ENCODE measurements at places on chromosomes 7 and 10.

DNA sequence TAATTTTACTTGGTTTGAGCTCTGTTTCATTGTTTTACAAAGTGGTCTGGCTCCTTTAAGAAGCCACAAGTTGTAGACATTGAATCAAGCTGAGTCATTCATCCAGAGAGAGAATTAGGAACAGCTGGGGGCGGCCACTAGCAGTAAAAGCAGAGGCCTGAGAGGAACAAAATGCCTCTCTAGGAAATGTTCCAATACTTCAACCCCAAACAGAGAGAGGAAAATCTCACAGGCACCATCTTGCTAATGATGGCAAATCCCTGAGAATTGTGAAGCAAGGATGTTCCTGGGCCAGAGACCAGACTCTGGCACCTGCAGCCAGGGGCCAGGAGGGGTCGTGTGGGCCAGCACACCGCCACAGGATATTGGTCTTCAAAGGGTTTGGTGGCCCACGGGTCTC is 26.5 kb upstream of the TRIL start:
- no peak for DNase-seq

DNA sequence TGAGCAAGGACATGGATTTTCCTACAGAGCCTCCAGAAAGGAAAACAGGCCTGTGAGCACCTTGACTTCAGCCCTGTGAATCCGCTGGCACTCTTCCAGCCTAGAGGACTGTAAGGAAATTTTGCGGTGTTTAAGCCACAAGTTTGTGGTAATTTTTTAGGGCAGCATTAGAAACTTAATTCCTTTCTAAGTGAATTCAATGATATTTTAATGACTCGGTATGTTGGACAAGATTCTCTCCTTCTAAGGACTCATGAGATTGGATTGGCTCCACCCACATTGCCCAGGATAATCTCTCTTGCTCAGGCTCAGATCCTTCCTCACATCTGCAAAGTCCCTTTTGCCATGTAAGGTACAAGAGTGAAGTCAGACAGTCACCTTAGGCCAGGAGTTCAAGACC is 4.5 kb downstream of the LYZL2 start:
- DNase-seq, result no peak

DNA sequence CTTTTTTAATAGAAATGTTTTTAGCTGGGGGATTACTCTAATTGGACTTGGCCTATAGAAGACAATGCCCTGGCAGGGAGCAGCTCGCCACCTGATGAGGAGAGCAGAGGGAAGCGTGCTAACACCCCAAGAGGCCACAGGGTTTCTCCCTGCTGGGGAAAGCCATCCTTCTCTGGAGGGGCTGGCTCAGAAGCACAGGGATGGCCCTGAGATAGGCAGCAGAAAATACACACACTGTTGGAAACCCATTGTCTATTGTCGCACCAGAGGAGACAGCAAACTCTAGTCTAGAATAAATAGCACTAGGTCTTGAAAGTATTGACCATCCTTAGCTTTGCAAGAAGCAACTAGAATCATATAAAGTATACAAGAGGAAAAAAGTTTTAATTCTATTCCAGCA is 5.4 kb downstream of the COBL start:
- no peak for DNase-seq

GRCh38 chr10:60806921-60807320 is 28.6 kb downstream of the CDK1 start:
- no peak for DNase-seq

DNA sequence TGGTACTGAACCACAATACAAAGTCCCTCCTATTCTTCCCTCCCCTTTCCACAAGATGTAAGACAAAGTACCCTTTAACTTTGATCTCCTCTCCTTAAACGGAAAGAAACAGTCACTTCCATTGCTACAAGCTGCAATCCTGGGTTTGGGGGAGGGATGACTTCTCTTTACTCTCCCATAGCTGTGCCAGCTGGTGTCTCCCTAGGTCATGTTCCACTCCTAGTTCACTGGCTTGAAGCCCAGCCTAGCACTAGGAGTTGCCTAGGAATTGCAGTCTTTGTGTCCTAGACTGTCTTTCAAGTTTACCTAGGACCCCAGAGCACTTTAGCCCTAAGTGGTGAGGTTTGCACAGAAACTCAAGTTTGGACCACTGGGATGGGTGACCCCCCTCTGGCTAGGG is 311.1 kb downstream of the HPSE2 start:
- DNase-seq, result no peak

DNA sequence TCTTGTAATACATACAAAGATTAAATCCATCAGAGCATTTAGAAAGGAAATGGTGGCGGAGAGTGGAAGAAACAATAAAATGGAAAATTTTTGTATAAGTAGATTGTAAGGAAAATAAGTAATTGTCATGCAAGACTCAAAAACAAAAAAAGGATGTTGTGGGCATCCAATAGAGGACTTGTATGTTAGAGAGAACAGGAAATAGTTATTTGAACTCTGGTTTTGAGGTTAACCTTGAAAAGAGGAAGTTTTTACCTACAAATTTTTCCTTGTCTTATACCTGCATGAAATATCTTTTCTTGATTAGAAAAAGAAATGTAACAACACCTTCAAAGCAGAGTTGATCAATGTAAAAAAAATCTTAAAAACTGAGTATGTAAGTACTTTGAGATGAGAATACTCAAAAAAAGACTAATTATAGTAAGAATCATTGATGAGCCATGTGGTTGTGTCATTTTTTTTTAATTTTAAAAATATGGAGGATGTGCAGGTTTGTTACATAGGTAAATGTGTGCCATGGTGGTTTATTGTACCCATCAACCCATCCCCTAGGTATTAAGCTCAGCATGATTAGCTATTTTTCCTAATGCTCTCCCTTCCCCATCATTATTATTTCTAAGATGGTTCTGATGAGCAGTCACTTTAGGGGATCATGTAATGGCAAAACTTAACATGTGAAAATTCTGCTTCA is 11.9 kb downstream of the TMEM106B start:
- no peak for DNase-seq

- DNase-seq, result no peak
Observed at GRCh38 chr7:29341156-29341555, 146.6 kb downstream of the CHN2 start.

DNA sequence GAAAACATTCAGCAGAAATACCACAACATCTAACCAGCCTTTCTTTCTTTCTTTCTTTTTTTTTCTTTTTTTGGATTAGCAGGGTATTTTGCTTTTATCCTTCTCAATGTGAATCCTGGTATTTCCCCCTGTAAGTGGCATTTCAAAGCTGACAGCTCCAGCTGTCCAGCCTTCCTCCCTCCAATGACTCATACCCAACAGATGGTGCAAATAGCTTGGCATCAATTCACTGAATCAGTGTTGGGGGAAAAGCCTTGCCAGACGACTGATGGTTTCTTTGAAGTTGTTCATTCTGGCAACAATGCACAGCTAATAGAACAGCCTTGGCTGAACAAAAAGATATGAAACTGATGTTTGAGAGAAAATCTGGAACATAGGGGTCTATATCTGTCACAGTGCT is 316.8 kb upstream of the STEAP1 start:
- no peak for DNase-seq

GRCh38 chr10:929960-930624 is 1.4 kb downstream of the LARP4B start:
- no peak for DNase-seq

- DNase-seq, result no peak
Observed at GRCh38 chr10:98141484-98142073, 7.1 kb downstream of the R3HCC1L start.

DNA sequence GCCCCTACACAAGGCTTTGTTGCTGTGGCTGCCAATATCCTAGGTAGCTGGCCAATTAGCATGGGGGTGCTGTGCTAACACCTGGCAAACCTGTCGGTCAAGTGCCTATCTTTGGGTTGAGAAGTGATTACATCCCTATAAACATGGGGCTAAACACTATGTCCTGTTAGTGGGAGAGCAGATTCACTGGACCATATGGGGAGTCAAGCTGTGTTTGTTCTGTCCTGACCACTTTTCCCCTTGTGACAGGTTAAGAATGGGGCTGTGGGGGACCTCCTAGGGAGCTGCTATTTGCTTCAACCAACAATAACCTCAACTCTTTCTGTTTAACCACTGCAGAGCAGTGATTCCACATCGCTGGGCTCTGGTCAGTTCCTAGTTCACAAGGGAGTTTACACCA is 151.5 kb upstream of the AOAH start:
- DNase-seq, result no peak

DNA sequence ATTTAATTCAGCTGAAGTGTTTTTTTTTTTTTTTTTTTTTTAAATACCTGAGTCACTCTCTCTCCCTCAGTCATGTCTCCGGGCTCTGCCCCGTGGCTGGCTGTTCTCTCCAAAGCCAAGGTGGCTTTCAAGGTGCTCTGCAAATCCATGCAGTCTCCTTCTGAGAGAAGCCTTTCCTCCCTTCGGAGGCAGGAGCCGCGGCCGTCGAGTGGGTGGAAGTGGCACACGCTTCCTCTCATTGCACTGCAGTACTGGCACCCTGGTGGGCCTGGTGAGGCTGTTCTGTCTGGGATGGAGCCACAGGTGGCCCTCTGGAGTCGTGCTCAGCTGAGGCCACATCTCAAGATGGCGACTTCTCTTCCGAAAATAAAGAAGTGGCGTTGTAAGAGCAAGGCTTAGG is 221.8 kb downstream of the GLRX3 start:
- DNase-seq, result no peak

- no peak for DNase-seq
Observed at GRCh38 chr10:79299397-79300241, 47.6 kb upstream of the PPIF start.

GRCh38 chr7:5429253-5429856 is 5.7 kb upstream of the TNRC18 start:
- DNase-seq, result no peak

GRCh38 chr7:2168615-2169311 is 64.0 kb downstream of the MAD1L1 start:
- DNase-seq, result no peak

- DNase-seq, result peak; percentile 58
Observed at GRCh38 chr10:100997360-100998182, 2.0 kb upstream of the LZTS2 start.

- DNase-seq, result no peak
Observed at GRCh38 chr10:11097686-11098085, 80.0 kb downstream of the CELF2 start.

DNA sequence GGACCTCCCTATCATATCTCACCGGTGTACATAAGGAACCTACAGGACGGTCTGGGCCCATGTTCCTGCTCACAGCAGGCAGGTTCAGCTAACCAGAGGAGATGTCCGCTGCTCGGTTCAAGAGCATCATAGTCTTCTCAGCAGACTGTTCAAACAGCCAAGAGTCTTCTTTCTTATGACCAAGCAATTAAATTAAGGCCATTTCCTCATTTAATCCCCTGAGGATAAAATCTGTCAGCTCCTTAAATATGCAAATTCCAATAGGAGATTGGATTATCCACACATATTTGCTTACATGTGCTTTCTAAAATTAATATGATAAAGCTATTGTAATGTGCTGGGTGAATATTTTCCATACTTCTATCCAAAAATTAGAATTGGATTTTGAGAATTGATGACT is 59.7 kb downstream of the LMBR1 start:
- DNase-seq, result no peak

- no peak for DNase-seq
Observed at GRCh38 chr10:125003901-125004467, 62.1 kb downstream of the ZRANB1 start.

DNA sequence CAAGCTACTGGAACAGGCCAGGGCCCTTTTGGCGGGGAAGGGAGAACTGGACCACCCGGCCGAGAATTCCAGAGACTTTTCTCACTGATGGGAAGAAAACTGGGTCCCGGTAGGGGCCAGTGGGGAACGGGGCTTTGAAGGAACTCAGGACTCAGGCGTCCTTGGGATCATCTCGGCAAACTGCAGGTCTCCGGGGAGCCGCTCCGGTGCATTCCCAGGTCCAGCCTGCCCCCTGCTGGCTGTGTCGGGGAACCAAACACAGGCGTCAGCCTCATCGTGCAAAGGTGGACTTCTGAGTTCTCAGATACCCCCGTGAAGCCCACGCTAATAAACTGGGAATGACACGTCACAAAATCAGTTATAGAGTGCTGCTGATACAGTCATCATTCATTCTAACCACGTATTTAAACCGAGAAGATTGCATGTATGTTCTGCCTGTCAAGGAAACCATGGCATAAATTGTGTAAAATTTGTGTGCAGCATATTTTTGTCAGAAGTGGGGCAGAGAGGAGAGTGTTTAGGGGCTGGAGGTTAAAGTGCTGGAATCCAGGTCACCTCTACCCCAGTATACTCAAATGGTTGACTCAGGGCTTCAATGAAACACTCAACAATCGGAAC is 76.1 kb upstream of the CPXM2 start:
- DNase-seq, result no peak

DNA sequence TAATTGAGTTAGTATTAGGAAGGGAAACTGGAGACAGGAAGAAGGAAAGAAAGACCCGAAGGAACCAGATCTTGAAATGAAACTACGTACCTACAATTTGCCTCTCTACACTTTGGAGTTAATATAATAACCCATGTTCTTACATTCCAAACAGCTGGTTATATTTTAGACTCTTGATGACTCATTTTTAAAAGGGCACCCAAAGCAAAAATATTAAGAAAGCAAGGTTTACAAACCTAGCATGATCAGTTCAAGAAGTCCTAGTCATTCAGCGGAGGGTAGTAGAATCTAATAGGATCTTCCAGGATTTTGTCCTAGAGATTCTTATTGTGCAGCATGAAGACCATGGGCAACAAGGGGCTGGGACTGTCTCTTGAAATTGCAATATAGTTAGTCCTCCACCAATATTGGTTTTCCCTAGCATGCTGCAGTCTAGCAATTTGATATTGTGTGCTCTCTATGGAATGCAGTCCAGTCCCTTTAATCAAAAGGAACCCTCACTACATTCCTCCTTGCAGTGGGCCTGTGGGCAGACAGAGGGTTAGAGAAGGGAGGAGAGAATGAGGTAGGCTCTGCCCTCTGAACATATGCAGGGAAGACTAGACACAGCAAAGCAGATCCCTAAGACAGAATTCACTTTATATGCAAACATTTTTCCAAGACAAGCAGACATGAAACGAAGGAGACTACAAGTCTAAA is 230.3 kb downstream of the INHBA start:
- no peak for DNase-seq

- DNase-seq, result no peak
Observed at GRCh38 chr10:130959752-130960195, 351.7 kb downstream of the TCERG1L start.

GRCh38 chr7:25636168-25636567 is 407.9 kb upstream of the NPVF start:
- no peak for DNase-seq

DNA sequence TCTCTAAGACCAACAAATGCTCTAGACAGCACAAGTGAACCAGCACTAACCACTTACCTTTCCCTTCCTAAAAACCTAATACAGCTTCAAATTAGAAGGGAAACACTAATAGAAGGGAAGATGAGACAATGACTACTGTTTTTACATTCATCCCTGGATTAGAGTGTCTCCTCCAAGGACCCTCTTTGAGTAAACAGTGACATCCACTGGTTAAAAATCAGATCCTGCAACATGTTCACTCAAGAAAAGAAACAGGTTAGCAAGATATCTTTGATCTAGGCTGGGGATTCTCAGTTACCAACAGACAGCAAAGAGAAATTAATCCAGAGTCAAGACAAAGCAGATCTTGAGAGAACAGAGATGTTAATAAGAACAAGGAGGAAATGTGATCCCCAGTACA is 177.7 kb upstream of the GHITM start:
- no peak for DNase-seq
